ENCODE measurements at places on chromosomes 3 and 15.

DNA sequence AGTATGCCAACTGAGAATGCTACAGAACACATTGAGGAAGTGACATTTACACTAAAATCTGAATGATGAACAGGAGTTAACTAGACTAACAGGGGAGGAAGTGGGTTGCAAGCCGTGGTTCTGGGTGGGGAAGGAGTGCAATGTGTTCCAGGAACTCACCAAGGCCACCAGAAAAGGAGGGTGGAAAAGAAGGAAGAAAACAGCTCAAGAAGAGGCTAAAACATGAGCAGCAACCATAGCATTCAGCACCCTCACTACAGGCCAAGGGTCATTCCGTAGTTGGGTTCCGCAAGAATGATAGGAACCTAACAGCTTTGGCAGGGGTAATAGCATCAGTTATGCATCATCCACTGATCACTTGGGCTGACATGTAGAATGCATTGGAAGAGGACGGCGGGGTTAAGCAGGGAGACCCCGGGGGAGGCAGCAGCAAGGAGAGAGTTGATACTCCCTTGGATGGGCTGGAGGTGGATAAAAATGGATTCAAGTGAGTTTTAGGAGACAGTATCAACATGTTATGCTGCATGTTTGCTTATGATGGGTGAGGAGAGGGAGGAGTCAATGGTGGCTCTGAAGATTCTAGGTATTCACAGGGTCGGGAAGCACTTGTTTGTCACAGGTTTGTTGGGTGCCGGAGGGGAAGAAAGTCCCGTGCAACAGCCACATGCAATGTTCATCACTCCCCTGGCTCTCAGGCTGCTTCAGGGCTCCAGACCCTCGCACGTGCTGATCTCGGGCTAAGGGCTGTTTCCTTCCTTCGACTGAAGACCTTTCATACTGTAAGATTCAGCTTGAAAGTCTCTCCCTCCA is 53.2 kb downstream of the LIPC start:
- no peak for DNase-seq

DNA sequence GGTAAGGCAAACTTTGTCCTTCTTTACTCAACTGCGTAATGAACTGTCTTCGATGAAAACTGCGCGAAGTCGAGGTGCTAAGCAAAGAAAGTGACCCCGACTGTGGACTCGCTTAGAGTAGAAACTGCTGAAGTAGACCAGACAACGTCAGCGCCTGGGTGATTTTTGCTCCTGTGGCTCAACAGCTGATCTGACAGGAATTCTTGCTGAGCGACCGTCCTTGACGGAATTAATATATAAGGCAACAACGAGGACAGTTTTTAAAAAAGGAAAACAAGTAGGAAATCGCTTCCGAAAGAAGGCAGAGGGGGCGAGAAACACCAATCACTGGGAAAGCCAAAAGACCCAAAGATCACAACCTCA is 541 bp downstream of the RPS27L start:
- no peak for DNase-seq

- DNase-seq = no peak
Measured at GRCh38 chr3:134370611-134371531, 3.4 kb downstream of the AMOTL2 start.

- DNase-seq = peak; percentile 31
Measured at GRCh38 chr3:42013691-42014457, 52.0 kb upstream of the ULK4 start.

GRCh38 chr3:16290007-16290826 is 25.2 kb downstream of the OXNAD1 start:
- no peak for DNase-seq

GRCh38 chr3:97996988-97997387 is 24.8 kb upstream of the RIOX2 start:
- DNase-seq = no peak

DNA sequence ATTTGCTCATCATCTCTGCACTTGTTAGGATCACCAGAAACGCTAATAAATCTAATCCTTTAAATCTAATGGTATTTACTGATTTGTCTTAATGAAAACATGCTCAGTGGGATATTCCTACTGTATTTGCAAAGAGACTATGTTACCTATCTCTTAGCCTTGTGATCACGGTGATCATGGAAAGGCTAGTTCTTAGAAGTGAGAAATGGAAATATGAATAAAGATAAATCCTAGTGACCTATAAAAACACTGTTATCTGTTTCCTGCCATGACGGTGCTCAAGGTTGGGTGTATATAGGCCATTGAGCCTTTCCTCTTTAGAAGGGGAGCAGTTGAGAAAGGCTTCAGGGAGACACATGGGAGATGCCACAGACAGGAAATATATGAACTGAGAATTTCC is 116.3 kb downstream of the THRB start:
- no peak for DNase-seq

- peak; percentile 49 for DNase-seq
Measured at GRCh38 chr3:53350652-53351051, 3.3 kb upstream of the DCP1A start.

GRCh38 chr3:132414841-132415240 is 2.5 kb upstream of the DNAJC13 start:
- no peak for DNase-seq

- no peak for DNase-seq
Measured at GRCh38 chr3:189632242-189632641, 1.1 kb downstream of the TP63 start.

GRCh38 chr3:94098452-94098851 is 35.6 kb downstream of the NSUN3 start:
- no peak for DNase-seq

DNA sequence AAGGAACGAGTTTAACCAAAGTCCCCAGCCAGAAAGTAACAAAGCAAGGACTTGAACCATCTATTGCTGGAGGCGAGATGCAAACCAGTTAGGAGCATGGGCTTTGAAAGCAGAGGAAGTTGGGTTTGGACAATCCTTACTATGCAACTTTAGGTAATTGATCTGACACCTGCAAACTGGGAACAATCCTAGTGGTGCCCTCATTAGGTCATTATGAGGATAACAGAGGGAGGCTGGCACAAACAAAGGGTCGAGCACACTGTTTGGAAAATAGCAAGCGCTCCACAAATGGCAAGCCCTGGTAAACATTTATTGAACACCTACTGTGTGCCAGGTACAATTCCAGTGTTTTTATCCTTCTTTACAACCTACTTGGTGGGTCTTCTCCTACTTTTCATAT is 45.6 kb downstream of the WNT5A start:
- no peak for DNase-seq

DNA sequence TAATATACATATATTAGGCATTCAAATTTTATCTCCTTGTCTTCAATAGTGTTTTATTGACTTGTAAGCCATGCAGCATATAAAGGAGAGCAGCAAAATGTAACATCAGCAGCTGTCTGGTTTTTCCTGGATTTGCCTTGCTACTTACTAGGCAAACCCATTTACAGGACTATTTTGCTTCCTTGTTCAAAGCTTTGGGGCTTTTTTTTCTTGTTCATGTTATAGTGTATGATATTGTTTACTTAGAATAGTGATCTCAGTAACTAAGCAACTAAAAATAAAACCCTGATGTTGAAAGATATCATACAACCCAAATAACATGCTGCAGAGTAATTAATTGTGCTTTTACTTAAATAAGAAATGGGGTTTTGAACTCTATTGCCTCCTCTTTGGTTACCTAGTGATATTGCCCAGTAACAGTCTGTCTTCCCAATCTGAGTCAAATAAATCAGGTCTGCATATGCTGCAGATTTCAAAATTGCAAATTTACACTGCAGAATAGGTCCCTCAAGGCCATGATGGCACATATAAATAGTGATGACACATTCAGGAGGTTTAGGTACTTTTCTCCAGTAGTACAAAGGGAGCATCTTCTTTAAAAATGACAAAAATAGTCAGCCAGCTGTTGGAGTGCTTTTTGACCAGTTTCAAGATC is 578.1 kb upstream of the NECTIN3 start:
- DNase-seq = no peak

DNA sequence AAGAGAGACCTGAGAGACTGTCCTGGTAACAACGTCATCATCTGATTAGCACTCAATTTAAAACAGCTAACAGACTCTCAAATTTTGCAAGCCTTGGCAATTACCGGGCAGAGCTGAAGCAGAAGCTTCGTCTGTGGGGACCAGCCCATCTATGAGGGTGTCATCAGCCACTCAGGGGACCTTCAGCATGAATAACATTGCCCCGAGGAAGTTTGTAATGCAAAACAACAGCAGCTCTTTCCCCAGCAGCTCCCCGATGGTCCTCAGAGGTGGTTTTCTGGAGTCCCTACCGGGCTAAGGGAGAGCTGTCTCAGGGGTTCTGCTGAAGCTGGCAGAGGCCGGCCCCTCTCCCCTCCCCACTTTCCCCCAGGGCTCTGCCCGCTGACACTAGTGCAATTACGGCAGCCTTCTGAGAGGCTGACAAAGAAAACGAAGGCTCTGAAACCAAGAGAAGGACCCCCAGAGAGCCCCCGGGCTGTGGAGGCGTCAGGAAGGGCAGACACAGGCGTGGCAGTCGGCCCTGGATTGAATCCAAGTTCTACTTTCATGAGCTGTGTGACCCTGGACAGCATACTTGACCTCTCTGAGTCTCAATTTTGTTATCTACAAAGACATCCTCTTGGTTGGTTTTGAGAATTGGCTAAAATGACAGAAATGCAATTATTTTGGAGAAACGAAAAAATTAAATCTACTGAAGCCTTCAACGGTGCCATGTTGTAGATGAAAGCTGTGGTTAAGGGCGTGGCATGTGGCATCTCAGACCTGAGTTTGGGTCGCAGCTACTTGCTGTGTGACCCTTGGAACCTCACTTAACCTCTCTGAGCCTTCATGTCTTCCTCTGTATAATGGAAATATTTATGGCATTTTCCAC is 102.1 kb upstream of the TLE3 start:
- no peak for DNase-seq

- DNase-seq = no peak
Measured at GRCh38 chr3:133620066-133620784, 41.5 kb downstream of the TOPBP1 start.

DNA sequence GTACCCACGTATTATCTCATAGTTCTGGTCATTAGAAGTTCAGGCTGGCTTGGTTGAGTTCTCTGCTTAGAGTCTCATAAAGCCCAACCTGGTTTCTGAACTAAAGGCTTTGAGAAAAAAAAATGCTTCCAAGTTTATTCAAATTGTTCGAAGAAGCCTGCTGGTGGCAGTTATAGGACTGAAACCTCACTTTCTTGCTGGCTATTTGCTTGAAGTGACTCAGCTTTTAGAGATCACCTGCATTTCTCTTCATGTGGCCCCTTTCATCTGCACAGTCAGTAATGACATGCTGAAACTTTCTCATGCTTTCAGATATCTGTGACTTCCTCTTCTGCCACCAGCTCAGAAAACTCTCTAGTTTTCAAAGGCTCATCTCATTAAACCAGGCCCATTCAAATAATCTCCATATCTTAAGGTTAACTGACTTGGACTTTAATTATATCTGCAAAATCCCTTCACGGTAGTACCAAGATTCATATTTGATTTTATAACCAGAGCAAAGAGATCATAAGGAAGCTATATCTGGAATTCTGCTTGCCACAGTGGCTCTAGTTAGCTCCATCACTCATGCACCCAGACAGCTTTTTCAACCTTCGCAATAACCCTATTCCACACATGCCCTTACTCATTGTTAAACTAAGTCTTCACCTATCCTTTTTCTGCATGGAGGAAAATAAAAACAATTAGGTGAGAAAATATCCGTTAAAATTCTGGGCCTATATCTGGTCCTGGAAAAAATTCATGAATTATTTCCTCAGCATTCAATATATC is 433.8 kb upstream of the CBLB start:
- no peak for DNase-seq

GRCh38 chr3:100403362-100404249 is 2.3 kb downstream of the LNP1 start:
- peak; percentile 42 for DNase-seq

GRCh38 chr3:143567823-143568222 is 280.4 kb downstream of the SLC9A9 start:
- DNase-seq = no peak

DNA sequence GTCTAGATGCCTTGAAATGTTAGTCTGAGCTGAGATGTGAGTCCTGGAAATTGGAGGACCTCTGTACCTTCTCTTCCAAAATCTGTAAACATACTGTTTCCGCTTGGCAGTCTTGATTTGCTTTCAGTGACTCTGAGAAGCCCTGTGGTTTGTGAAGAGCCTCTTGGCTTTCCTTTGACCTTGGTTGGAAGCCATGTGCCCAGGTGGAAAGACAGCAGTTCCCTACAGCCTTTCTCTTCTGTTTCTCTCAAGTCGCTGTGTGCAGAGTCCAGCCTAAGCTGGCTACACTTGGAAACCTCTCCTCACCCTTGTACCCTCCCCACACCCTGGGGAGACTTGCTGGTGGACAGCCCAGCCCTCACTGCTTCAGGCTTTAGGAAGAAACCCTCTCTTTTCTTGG is 129.8 kb upstream of the CTDSPL start:
- no peak for DNase-seq

DNA sequence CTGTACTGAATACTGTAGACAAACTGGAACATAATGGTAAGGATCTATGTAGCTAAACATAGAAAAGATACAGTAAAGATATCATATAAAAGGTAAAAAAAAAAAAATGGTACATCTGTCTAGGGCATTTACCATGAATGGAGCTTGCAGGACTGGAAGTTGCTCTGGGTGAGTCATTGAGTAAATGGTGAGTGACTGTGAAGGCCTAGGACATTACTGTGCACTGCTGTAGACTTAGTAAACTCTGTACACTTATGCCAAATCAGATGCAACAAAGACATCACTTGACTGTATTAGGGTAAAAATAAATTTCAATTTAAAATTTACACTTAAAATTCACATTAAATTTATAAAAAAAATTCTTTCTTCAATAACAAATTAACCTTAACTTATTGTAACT is 281.3 kb upstream of the LMCD1 start:
- DNase-seq = no peak

DNA sequence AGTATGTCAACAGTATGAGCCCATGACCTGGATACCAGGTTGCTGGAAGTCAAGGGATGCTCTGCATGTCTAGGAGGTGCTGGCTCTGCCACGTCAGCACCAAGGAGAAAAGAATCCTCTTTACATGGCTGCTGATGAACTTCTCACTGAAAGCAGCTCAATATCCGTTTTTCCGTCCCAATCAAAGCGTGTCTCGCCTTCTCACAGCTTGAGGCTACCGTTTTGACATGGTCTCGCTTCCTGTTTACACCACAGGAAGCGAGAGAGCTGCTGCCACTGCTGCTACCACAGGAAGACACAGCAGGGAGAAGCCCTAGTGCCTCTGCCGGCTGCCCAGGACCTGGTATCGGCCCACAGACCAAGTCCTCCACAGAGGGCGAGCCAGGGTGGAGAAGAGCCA is 27.3 kb downstream of the STARD5 start:
- DNase-seq = no peak
